ENCODE measurements at places on chromosomes 1 and 21.

DNA sequence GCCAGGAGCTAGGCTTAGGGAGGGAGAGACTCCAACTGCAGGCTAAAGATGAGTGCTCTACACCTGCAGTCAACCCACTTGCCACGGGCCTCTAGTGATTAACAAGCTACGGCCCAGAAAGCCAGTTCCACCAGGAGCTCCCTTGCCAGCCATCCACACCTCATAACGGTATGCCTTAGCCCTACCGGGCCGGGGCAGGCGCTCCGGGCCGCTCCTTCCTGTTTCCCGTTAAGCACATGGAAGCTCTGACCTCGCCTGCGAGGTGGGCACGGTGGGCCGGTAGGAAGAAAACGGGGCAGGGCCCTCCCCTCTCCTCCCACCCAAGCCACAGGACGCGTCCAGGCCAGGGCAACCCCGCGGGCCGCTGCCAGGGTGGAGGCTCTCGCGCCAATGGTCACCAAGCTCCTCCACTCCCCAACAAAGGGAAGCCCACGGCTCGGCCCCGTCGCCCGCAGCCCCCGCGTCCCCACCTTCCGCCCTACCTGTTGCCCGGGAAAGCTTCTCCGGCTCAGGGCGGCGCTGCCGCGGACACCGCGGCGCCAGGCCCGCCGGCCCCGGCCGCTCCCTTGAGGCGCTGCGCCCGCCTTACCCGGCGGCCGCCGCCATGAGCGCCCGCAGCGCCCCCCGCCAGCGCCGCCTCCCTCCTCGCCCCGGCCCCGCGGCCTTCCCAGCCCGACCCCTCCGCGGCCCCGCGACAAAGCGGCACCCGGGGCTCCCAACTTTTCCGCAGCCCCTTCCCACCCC is 627 bp downstream of the CERS2 start:
- peak; percentile 36 for DNase-seq

- DNase-seq, result no peak
Observed at GRCh38 chr1:112114540-112114939, 125.1 kb upstream of the KCND3 start.

DNA sequence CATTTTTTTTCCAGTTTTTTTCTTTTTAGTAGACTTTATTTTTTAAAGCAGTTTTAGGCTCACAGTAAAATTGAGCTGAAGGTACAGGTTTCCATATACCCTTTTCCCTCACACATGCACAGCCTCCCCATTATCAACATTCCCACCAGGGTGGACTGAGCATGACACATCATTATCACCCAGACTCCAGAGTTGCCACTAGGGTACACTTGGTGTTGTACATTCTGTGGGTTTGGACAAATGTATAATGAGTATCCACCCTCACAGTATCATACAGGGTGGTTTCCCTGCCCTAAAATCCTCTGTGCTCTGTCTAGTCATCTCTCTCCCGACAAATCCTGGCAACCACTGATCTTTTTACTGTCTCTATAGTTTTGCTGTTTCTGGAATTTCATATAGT is 3.0 kb upstream of the AIM2 start:
- DNase-seq, result no peak

GRCh38 chr1:54781023-54781723 is 16.9 kb upstream of the PARS2 start:
- DNase-seq, result no peak

DNA sequence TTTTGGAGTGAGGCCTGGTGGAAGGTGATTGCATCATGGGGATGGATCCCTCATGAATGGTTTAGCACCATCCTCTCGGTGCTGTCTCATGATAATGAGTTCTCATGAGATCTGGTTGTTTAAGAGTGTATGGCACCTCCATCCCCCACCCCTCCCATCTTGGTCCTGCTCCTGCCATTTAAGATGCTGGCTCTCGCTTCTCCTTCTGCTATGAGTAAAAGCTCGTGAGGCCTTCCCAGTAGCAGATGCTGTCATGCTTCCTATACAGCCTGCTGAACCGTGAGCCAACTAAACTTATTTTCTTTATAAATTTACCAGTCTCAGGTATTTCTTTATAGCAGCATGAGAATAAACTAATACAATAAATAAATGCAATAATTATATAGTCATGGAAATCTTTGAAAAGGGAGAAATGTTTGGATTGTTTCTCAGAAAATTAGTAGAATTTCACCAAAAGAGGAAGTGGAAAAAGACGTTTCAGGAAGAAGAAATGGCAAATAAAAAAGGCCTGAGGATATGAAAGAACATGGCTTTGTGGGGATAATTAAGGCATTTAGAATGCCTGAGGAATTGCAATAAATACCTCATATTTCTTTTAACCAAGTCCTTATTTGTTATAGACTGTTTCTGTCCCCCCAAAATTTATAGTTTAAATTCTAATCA is 451.2 kb upstream of the ADGRL4 start:
- no peak for DNase-seq

DNA sequence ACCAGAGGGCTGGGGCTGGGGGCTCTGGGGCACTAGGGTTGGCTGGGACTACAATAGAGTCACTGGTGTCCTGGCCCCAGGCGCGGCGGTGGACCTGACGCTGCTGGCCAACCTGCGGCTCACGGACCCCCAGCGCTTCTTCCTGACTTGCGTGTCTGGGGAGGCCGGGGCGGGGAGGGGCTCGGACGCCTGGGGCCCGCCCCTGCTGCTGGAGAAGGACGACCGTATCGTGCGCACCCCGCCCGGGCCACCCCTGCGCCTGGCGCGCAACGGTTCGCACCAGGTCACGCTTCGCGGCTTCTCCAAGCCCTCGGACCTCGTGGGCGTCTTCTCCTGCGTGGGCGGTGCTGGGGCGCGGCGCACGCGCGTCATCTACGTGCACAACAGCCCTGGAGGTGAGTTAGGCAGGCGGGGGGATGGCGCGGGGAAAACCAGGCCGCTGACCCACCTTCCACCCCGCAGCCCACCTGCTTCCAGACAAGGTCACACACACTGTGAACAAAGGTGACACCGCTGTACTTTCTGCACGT is 4.1 kb downstream of the TIE1 start:
- DNase-seq, result no peak

DNA sequence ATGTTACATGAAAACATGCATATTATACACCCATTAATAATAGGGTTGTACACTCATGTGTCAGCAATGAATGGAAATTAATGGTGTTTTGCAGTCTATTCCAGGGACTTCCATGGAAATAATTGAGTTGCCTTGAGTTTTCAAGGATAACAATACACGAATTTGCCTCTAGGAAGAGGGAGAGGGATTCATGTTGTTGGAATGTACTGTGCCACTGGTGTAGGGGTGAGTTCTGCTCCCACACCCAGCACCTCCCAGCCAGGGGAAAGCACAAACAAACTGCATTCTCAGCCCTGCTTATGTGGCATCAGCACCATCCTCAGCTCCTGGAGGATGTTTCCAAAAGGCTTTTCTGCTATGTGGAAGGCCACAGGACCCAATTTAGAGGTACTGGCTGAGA is 57.8 kb downstream of the BCAR3 start:
- no peak for DNase-seq

DNA sequence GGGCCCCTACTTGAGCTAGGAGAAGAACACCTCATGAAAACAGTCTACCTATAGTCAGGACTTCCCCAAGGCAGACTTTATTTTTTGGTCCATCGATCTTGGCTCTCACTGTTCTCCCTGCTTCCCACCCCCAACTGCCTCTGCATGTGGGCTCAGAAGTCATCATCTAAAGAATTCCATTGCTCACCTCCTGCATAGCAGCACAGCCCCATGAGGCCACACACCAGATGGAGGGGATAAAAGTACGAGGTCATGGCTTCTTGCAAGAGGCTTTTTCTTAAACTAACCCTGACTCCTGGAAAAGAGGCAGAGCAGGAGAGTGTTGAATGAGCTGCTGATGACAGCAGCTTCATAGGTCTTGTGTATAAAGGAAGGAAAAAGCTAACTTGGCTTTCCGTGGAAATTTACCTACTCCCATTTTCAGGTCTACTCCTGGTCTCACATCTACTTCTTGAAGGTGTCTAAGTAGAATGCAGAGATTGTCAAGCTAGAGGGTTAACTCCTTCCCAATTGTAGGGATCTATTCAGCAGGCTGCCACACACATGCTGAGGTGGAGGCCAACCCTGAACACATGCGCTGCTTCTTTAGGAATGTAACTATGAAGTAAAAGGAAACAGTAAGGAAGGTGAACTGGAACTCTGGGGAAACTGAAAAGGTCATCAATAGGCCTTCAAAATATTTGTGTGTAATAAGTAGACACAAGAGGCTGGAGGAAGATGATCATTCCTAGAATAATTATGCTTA is 18.7 kb downstream of the WNT2B start:
- DNase-seq, result no peak

GRCh38 chr1:5928714-5929400 is 63.4 kb downstream of the NPHP4 start:
- DNase-seq, result no peak

DNA sequence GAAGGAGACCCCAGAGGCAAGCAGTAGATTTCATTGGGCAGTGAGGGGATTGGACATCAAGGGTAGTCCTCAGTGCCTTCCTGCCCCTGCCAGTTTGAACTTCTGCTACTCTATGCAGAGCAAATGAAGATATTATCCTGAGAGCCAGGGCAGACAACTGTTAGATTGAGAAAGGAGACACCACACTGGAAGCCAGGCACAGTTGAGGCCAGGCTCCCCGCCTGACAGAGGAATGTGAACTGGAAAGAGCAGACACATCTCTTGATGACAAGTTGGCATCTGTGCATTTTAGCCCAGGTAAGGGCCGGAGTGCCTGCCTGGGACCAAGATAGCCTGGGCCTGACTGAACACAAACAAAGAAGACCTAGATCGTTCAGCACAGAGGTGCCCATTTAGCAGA is 16.0 kb downstream of the SH3BGR start:
- no peak for DNase-seq

GRCh38 chr1:232962761-232963745 is 12.6 kb downstream of the NTPCR start:
- DNase-seq, result no peak

GRCh38 chr1:184582411-184582810 is 172.2 kb downstream of the EDEM3 start:
- DNase-seq, result no peak

GRCh38 chr1:186812570-186812969 is 16.2 kb upstream of the PLA2G4A start:
- DNase-seq, result no peak

DNA sequence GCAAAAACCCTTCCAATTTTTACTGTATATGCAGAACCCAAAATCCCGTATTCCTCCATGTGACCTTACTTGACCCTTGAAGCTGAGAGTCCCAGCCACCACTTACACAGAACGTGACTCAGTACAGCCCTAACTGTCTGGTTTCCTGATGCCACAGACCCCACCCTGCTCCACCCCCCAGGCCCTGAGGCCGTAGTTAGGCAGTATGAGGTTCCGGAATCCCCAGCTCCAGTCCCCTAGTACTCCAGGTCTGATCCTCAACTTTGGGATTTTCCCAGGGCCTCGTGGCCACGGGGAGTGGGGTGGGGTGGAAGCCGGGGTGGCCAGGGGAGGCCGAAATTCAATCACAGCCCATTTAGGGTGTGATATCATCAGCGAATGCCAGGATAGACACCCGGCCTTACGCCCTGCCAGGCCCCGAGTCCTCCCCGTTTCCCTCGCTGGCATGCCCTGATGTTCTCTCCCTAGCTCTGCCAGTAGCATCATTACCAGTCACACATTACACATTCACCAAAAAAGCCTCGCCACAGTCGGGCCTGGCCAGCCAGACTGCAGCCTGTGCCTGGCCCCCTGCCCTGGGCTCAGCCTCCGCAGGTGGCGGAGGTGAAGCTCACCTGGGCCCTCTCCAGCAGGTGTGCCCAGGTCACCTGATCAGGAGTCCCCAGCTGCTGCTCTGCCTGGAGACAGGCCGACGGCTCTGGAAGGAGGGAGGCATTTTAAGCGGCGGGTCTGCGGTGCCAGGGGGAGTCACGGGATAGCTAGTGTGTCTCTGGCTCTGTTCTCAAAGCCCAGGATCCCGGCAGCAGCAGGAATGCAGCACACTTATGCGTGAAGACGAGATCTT is 70.8 kb downstream of the SCCPDH start:
- DNase-seq, result no peak

DNA sequence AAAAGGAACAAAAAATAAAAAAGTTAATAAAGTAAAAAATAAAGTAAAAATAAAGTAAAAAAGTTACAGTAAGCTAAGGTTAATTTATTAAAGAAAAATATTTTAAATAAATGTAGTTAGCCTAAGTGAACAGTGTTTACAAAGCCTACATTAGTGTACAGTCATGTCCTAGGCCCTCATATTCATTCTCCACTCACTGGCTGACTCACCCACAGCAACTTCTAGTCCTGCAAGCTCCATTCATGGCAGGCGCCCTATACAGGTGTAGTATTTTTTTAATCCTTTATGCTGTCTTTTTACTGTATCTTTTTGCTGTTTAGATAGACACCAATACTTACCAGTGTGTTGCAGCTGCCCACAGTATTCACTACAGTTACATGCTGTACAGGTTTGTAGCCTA is 12.4 kb downstream of the ADAR start:
- DNase-seq, result no peak

DNA sequence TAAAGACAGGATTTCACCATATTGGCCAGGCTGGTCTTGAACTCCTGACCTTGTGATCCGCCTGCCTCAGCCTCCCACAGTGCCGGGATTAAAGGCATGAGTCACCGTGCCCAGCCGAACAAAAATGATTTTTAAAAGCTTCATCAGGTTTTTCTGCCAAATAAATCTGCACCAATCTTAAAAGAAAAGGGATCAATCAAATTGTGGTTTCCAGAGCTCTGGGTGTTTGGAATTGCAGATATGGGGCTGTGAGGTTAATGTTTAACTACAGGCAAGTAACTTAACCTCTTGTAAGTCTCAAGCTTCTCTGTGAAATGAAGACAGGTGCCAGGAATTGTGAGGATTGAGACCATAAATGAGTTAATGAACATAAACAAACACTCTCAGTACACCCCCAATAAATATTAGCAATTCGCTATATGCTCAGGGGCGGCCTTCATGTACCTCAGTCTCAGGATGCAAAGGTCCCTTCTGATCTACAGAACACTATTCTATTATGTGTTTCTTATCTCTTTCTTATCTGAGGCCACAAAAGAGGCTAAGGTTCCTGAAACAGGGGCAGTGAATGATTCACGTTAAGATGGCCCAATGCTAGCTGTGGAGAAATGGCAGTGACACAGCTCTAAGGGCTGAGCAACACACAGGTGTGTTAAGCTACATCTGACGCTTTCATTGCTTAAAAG is 7.1 kb upstream of the GNPAT start:
- DNase-seq, result no peak

DNA sequence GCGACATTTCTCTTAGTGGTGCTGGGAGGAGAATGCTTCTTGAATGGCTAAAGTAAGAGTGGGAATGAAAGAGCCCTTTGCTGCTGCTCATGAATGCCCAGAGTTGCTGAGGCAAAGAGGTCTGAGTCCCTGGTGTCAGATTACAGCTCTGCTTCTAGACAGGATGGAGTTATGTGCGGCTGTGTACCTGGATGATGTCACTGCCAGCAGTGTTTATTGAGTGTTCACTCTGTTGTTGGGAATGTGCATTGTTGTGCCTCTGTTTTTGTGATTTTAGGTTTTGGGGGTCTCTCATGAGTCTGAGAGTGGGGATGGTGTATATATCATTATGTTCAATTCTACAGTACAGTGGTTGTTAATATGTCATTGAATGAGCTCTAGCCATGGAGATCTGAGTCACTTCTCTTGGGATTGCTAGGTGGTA is 2.7 kb downstream of the CDC14A start:
- DNase-seq, result no peak
